ENCODE measurements at places on chromosomes 3 and 15.

DNA sequence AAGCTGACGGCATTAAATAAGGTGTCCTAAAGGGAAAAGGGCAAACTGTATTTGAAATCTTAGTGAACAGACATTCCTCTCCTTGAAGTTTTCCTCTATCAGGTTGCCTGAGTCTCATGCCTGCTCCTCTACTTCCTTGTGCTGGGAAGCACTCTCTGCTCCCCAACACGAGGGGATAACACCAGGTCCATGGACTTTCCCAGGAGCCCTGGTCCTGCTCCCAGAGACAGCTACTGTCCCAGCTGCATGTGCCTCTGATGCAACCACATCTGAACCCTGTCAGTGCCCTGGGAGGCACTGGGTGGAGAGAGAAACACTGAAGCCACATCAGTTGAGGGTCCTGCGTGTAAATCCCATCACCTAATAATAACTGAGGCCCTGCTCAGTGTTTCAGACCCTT lies 7.4 kb downstream of the TLR9 start:
- no peak for DNase-seq

DNA sequence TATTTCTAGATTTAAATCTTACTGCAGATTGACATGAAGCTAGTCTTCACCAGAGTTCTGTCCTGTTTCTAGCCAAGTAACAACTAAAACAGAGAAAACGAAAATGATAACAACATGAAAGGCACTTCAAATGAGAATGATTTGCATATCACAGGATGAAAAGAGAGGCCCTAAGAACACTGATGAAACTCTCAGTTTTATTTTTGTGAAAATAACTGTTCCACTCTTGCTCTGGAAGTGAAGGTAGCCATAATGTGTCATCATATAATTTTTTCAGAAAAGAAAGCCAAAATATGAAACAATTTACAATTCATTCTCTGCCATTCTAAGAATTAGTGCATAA lies 274.4 kb downstream of the ADAMTSL3 start:
- no peak for DNase-seq

GRCh38 chr15:23565395-23566070 lies at the start of gene MKRN3:
Gene MKRN3, plus strand, starts transcription at chr15:23565674. Its CDS starts 109 bp downstream, at chr15:23565783.
- DNase-seq: peak; percentile 63

DNA sequence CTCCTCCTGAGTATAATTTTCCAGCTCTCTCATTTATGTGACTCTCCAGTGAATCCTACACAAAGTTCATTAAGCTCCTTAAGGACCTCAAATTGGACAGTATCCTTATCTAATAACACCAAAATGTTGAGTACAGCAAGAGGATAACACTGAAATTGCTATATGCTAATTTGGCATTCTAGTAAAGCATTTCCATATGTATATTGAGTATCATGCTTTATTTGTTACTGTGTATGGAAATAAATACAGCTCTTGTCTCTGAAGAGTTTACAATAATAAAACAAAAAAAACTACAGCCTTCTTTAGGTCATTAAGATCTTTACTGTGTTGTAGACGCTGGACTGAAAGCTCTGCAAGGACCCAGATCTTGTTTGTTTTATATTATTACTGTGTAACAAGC lies 1341.3 kb downstream of the ROBO1 start:
- no peak for DNase-seq

DNA sequence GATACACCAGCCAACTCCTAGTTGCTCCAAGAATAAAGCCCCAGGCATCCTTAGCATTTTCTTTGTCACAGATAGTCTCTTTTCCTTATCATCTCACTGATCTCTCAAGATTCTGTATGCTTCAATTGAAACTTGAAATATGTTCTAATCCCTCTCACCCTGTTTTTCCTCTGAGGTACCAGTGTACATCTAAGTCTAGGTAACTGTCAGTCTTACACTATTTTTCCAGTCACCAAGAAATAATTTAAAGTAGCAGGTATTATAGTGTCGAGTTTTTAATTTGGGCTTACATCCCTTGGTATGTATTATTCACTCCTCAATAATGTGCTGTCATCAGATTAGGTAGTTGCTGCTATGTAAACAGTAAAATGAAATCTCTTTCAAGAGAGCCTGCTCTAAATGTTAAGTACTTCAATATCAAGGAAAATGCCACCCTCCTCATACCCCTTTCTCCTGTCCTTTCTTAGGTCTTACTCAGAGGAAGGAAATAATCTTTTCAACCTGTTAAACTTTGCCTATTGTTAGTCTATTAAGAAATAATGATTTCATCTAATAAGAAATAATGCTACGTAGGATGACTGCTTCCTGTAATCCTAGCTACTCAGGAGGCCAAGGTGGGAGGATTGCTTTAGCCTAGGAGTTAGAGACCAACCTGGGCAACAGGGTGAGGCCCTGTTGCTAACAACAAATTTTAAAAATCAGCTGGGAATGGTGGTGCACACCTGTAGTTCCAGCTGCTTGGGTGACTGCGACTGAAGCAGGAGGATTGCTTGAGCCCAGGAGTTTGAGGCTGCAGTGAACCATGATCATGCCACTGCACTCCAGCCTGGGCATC lies 39.8 kb downstream of the TSC22D2 start:
- no peak for DNase-seq

- DNase-seq: no peak
These were observed 1.6 kb upstream of the CLDN11 start for GRCh38 chr3:170417090-170417489.

DNA sequence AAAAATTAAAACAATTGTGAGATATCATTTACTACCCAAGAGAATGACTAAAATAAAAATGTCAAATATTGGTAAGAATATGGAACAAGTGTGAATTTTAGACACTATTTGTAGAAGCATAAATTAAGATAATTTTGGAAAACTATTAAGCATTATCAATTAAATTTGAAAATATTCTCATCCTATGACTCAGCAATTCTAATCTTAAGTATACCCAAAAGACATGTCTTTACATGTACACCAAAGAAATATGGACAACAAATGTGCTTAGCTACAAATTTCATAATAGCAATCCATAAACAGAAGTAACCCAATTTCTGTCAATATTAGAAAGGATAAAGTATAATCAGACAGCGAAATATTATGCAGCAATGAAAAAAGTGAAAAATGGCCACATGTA lies 1032.2 kb upstream of the SEMA6D start:
- no peak for DNase-seq

- peak; percentile 66 for DNase-seq
These were observed 557 bp downstream of the ELL3 start for GRCh38 chr15:43776101-43776717.

DNA sequence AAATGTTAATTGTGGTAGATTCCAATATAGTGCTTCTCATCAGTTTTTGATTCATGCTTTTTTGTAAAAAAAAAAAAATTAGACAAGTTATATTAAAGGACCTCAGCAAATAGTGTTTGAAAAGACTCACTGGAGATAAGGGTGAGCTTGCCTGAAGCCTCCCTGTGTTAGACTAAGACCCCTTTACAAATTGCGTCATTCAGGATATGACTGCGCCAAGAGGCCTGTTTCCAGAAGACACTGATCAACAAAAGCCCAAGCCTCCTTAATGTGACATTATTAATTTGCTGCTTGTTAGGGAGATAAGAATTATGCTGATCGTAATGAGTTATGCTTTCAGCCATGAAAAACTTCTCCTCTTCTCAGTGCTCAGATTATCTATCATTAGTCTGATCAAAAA lies 13.0 kb upstream of the DNAJC13 start:
- DNase-seq: no peak

DNA sequence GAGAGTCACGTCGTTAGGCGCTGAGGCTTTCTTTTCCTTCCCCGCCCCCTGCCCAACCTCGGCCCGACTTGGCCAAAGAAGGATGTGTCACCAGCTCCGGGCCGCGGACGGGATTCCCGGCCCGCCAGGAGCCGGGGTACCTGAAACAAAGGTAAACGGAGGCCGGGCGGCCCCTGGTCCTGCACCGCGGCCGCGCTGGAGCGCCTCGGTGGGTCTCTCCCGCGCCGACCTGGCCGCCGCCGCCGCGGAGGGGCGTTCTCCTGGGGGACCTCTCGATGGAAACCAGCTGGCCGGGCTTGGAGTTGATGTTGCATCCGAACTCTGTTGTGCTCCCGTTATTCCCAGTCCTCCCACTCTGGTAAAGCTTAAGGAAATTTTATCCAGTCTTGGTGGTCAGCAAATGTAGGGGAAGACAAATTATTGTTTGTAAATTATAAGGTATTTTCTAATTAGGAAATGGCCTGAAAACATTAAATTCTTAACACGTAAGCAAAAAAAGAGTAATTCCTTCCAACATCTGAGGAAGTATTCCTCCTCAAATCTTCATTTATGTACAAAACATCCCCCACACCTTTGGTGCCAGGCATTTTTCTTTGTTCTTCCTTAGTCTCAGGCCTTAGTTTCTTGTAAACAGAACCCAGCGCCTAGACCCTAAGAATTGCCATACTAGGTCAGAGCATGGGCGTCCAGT lies 888 bp downstream of the PPP2R3A start:
- no peak for DNase-seq

GRCh38 chr3:128107834-128108233 lies 15.8 kb downstream of the RUVBL1 start:
- no peak for DNase-seq

- no peak for DNase-seq
These were observed 72.1 kb upstream of the ROPN1 start for GRCh38 chr3:124064050-124064449.

GRCh38 chr3:151579571-151580270 lies 118.9 kb upstream of the IGSF10 start:
- DNase-seq: no peak

DNA sequence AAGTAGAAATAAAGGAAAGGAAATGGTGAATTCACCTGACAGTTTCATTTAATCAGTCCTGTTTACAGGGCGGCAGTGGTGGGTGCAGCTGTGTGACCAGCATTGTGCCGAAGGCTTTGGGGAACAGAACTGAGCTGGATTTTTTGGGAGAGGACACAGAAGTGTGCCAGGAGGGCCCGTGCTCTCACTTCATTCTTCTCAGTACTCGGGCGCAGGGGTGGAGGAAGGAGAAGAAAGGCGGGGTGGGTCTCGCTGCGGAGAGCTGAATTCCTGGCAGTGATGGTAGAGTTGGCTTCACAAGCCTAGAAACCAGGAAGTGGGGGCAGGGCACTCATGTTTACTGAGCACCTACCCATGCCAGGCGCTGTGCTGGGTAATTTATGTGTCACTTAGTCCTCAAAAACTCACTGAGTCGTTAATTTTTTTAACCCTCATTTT lies 64.6 kb downstream of the CRTC3 start:
- no peak for DNase-seq

DNA sequence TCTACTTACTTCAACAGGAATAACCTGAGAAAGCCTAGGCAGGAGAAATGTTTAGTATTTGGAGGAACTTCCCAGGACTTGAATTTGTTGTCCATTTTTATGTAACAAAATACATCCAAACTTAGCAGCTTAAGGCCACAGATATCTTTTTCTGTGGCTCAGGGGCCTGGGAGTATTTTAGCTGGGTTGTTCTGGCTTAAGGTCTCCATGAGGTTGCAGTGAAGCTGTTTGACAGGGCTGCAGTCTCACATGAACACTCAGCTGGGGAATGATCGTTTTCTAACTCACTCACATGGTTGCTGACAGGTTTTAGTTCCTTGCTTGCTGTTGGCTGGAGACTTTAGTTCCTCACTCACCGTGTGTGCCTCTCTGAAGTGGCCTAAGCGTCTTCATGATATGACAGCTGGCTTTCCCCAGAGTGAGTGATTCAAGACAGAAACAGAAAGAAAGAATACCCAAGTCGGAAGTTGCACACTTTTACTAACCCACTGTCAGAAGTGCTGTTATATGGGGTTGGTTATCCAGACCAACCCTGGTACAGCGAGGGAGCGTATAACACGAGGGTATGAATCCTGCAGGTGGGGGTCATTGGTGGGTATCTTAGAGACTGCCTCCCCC lies 229.7 kb upstream of the TBL1XR1 start:
- DNase-seq: no peak

- no peak for DNase-seq
These were observed 72.8 kb downstream of the GALK2 start for GRCh38 chr15:49242820-49243219.

GRCh38 chr3:54647721-54648120 lies 280.1 kb downstream of the LRTM1 start:
- DNase-seq: no peak

Measured in NCI-H1436 treated with DMSO at 0.1 percent for 48 hours (cell line).